Gastroesophageal sphincter (tissue), 4 donors: ENCODE measurements at places on chromosomes 3 and 15. TPM values are rescaled to one million over a fixed set of nuclear protein-coding genes. Genes with fewer than 3 reads are reported as not detected.

UBA7 gene
- 29.0 TPM for total RNA-seq

ANKUB1 gene
- not detected for total RNA-seq

GRM7 gene
- 0.40 TPM for total RNA-seq

RSRC1 gene
- total RNA-seq, result 41.4 TPM

CHRNA7 gene
- 1.6 TPM for total RNA-seq

SLC24A5 gene
- total RNA-seq, result not detected

GPR62 gene
- not detected for total RNA-seq

UTS2B gene
- not detected for total RNA-seq

PLAAT1 gene
- total RNA-seq, result not detected

ITGA11 gene
- total RNA-seq, result 9.5 TPM

KLHL6 gene
- 1.9 TPM for total RNA-seq

GOLGA8Q gene
- 7.5 TPM for total RNA-seq

ADAM10 gene
- 69.1 TPM for total RNA-seq

CLASP2 gene
- total RNA-seq, result 54.7 TPM

MESP2 gene
- not detected for total RNA-seq

SLC2A2 gene
- total RNA-seq, result not detected

ARPP21 gene
- 1.1 TPM for total RNA-seq
